ENCODE measurements at places on chromosomes 1 and 21.

DNA sequence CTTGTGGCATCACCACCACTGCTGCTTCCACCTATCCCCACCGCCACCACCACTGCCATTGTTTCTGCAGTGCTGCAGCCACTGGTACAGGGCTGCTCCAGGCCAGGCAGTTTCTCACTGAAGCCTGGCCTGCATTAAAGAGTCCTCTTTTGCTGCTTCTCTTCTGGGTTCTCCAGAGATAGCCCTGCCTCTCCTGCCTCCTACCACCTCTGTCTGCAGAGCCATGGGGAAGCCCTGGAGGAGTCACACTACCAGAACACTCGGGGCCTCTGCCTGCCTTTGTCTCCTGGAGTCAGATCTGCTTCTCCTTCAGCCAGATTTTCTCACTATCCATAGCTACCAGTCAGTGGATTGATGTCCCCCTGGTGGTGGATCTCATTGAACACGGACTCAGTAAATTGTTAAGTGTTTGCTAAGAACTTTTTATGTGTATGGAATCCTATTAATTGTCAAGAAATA is 37.7 kb upstream of the DDAH1 start:
- DNase-seq, result no peak

GRCh38 chr1:13494025-13494424 is 19.8 kb downstream of the LRRC38 start:
- DNase-seq, result no peak

DNA sequence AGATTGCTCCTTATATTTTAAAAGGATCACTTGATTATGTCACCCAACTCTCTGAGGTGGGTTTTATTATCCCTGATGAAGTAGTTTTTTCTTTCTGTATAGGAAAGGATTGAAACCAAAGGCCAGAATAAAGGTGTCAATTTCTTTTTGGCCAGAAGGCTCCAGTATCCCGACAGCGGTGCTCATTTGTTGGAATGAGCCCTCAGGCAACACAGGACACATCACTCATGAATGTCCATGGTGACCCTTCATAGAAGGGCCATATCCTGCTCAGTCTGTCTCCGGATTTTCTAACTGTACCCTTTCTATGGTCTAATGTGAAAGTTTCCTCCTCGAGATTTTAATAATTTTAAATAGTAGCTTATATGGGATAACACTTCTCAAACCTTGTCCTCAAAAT is 171.3 kb upstream of the USP24 start:
- DNase-seq, result no peak

GRCh38 chr1:60118085-60118484 is 44.5 kb upstream of the C1orf87 start:
- no peak for DNase-seq

DNA sequence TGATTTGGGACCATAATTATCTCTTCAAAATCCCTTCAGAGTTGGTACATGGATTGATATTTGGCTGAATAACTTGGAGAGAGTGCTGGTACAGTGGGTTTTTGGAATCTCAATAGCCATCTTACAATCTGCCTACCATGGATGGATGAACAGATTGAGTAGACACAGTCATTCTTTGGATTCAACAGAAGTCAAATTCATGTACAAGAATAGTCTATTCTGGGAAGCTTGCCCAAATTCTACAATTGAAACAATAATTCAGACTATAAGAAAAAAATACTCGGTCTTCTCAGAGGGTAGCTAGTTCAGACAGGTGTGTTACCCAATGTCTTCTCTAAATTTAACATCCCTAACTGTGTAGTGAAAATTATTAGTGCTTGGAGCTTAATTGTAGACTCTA is 574.0 kb downstream of the LRRIQ3 start:
- no peak for DNase-seq

GRCh38 chr1:199356561-199356960 is 670.9 kb upstream of the NR5A2 start:
- DNase-seq, result no peak

GRCh38 chr1:60921175-60921574 is 161.2 kb upstream of the NFIA start:
- DNase-seq, result no peak

DNA sequence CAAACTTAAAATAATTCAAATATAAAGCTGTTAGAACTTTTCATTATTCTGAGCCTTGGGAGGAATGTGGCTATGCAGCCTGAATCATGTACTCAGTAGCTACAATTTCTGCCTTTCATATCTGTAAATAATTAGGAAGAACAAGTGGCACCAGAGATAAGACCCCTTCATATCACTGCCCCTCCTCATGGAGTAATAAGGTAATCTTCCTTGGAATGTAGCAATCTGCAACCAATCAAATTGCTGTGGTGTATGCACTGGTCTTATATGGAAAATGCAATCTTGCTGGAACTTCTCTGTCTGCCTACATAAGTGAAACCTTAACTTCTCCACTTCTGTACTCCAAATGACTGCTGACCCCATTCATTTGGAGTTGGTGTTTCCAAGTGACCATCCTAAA is 104.4 kb upstream of the VANGL1 start:
- no peak for DNase-seq

DNA sequence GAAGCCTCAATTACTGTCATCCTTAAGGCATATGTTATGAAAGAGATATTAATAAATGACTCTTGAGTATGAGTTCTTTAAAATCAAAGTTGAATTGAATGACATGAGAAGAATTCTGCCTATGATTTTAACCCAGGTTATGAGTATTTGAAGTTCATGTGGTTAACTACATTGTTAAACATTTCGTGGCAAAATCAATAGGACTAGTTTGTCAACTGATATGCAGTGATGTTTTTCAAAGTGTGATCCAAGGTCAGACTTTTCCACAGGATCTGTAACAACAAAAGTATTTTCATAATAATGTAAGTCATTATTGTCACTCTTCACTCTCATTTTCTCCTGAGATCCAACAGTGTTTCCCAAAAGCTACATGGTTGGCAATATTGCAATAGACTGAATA is 189.5 kb downstream of the DENND1B start:
- DNase-seq, result no peak

DNA sequence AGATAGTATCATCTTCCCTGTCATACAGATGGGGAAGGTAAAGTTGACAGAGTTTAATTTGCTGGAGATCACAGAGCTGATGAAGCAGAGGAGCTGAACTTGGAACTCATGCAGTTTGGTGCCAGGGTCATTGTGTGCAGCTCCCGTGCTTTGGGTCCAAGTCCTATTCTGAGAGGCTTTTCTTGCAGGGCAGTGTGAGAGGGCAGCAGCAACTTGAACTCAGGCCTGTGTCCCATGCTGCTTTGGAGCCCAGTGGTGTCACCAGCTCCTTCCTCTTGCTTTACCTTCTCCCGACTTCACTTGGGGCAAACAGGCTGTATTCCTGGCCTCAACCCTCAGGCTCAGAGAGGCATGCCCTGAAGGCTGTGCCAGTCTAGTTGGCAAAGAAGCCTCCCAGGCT is 24.7 kb downstream of the INAVA start:
- DNase-seq, result no peak

GRCh38 chr1:57494530-57495079 is 70.7 kb upstream of the DAB1 start:
- DNase-seq, result no peak

DNA sequence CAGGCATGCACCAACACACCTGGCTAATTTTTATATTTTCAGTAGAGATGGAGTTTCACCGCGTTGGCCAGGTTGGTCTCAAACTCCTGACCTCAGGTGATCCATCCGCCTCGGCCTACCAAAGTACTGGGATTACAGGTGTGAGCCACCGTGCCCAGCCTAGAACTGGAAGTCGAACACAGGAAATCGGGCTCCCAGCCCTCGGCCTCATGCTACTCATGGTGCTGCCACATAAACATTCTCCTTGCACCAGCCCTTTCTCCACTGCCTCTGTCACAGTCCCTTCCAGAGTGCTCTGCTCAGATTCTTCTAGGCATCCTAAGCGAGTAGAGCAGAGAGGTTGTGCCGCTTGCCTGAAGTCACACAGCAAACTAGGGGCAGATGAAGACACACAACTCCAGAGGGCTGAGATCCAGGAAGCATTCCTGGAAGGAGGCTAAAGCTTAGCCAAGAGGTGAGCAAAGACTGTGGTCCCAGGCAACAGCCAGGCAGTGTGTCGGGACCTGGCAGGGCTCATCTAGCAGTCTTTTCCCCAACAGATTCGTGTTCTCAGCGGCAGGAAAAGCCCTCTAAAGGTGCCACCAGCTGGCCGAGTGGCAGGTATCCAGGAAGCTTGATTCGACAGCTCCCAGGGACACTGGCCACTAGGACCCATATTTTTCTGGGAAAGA is 29.6 kb upstream of the NPPB start:
- no peak for DNase-seq

GRCh38 chr1:171911506-171911905 is 70.2 kb downstream of the DNM3 start:
- no peak for DNase-seq

- DNase-seq, result no peak
Measured at GRCh38 chr1:183918589-183918988, 113.7 kb downstream of the RGL1 start.

DNA sequence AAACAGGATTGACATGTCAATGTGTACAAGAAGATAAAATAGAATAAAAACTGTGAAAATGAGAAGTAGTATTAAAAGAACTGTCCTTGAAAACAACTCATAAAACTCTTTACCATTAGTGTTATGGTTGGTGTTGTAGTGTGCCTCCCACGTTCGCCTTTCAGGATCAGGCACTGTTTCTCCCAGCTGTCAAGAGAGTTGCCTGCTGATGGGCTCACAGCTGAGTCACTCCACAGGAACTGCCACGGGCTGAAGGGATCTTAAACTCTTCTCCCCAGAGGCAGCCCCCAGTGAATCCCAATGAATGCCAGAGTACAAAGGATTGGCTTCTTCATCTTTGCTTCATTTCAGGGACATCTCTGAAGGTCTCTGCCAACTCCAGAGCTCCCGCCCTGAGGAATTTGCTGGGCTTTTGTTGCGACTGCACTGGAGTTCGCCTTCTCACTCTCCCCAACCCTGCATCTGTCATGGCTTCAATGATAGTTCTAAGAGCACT is 119.6 kb downstream of the ADGRL2 start:
- no peak for DNase-seq

- DNase-seq, result peak; percentile 68
Measured at GRCh38 chr1:201137579-201138310, 10.8 kb upstream of the ASCL5 start.

DNA sequence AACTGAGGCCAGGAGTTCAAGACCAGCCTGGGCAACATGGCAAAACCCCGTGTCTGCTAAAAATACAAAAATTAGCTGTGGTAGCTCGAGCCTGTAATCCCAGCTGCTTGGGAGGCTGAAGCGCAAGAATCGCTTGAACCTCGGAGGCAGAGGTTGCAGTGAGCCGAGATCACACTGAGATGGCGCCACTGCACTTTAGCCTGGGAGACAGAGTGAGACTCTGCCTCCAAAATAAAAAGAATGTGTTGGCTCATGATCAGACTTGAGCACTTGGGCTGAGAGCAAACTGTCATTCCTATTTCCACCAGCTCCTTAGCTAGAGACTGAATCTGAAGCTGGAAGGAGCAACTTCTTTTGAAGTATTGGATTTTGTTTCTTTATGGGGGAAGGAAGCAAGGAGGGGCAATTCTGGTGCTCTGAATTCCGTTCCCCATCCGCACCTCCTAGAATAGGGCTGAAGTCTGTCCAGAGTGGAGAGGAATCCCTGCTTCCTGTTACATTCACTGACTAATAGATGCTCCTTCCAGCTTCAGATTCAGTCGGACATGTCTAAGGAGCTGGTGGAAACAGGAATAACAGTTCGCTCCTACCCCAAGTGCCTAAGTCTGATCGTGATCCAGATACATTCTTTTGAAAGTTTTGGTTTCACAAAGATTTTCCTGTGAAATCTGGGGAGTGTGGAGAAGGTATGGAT is 3.8 kb downstream of the ZNF672 start:
- DNase-seq, result no peak

DNA sequence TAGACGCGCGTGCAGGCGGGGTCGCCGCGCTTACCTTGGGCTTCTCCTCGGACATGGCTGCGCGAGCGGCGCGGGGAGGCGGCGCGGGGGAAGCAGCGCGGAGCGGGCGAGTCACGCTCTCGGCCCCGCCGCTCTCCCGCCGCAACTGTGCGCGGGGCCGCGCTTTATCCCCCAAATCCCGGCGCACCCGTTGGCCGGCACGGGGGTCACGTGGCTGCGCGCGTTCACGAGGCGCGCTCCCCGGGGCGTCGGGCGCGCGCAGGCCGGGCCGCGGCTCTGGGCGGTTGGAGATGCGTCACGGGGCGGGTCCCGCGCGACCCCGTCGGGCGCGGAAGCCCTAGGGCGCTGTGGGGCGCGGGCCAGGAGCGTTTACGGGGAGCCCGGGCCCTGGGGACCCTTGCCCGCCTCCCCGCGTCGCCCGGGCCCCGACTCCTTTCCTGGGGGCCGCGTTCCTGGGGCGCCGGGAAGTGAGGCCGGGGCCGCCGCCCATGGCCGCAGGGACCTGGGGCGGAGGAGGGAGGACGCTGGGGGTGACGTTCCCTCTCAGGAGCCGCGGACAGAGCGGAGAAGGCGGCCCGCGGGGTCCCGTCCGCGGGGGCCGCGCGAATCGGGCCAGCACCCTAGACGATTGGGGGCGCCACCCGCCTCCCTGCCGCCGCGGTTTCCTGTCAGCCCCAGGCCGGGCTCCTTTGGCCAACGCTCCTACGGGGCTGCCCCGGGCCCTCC is at the start of gene SUMO3:
Gene SUMO3 (minus strand): TSS at position 149 of the 726 bp plus-strand sequence. CDS start 94 bp downstream, at position 55.
- peak; percentile 33 for DNase-seq

DNA sequence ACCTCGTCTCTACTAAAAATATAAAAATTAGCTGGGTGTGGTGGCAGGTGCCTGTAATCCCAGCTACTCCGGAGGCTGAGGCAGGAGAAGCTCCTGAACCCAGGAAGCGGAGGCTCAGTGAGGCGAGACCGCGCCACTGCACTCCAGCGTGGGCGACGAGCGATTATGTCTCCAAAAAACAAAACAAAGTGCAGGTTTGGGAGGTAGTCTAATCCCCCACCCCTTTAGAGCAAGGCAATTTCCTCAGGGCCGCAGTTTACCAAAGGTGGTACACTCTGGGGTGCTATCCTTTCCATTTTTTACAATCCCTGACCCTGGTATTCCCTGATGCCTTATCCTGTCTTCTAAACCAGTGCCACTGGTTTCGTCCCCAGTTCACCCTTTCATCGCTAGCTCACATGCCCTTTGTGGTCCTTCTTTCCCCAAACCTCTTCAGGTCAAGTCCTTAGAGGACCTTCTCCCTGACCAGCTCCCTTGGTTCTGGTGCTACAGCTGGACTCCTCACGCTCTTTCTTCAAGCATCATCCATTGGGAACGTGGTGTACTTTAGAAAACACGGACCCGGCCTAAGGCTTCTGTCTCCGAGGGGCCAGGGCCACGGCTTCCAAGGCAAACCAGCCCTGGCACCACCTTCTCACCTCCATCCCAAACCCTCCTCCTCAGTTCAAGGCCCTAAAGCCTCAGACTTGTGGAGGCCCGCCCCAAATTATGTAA is 873 bp downstream of the IFT25 start:
- no peak for DNase-seq

- DNase-seq, result no peak
Measured at GRCh38 chr1:224377676-224378006, 21.0 kb downstream of the CNIH4 start.

- no peak for DNase-seq
Measured at GRCh38 chr1:58818075-58818474, 34.2 kb upstream of the JUN start.

GRCh38 chr1:49016030-49016977 is 239.6 kb upstream of the BEND5 start:
- no peak for DNase-seq

GRCh38 chr21:14947613-14948160 is 117.1 kb downstream of the NRIP1 start:
- no peak for DNase-seq

GRCh38 chr1:118993700-118994026 is 5.5 kb upstream of the TBX15 start:
- DNase-seq, result no peak

GRCh38 chr1:21323091-21323490 is 32.8 kb upstream of the ECE1 start:
- DNase-seq, result no peak

GRCh38 chr1:4656533-4657140 is 2.2 kb downstream of the AJAP1 start:
- DNase-seq, result no peak
